Renal pelvis (tissue), 12 donors: ENCODE measurements at places on chromosomes 6 and 20. TPM values are rescaled to one million over a fixed set of nuclear protein-coding genes. Genes with fewer than 3 reads are reported as not detected.

The TTBK1 gene
- 0.43 TPM for polyA plus RNA-seq

DNA sequence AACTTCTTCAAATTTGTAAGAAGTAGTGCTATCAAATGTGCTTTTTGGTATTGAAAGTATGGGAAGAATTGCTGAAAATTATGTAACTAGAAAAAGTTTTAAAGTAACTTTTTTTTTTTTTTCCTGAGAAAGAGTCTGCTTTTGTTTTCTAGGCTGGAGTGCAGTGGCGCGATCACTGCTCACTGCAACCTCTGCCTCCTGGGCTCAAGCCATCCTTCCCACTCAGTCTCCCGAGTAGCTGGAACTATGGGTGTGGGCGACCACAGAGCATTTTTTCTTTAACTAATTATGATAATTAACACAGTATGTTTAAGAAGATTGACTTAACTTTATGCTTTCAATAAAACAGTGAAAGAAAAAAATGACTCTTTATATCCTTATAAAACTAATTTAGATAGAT is 38.4 kb downstream of the BMP5 start:
- no peak for DNase-seq

The KCNG1 gene
- polyA plus RNA-seq, result 8.2 TPM

The UBD gene
- 0.69 TPM for polyA plus RNA-seq

DNA sequence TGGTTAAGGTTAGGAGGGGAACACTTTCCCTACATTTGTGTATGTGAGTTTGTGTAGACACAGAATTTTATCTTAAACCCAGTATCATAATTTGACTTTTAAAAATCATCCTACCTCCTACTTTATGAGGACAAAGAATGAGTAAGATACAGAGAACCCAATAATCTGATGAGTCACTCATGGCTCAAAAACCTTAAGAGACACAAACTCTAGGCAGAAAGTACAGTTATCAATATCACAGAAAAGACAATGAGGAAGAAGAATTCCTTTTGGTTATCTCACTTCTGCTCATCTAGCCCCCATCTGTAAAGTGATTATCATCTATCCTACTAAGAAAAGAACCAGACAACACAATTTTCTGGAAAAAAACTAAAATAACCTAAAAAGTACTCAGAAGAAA is 87.7 kb downstream of the EPB41L2 start:
- no peak for DNase-seq
